ENCODE measurements at places on chromosomes 3 and 15. TPM values are rescaled to one million over a fixed set of nuclear protein-coding genes. Genes with fewer than 3 reads are reported as not detected.

TIMP4 gene
- polyA plus RNA-seq, result 41.4 TPM

NPHP3 gene
- 21.3 TPM for polyA plus RNA-seq

- DNase-seq, result no peak
Observed at GRCh38 chr15:87416591-87417257, 839.8 kb downstream of the NTRK3 start.

DNA sequence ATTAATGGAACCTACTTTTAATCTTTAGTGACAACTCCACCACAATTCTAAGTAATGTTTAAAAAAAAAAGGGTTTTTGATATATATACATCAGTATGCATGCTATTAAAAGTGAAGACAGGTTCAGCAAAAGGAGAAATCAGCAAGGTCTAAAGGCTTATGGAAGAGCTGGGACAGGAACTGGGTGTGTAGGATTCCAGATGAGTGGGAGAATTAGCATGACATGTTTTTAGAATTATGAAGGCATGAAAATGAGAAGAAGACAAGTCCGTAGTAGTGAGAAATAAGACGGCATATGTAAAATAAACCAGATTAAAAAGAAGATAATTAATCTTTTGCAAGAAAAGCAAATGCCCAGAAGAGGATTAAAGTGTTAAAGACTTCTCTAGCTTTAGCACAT is 52.0 kb downstream of the CBLB start:
- DNase-seq, result no peak

- DNase-seq, result no peak
Observed at GRCh38 chr15:67762610-67763368, 62.5 kb upstream of the SKOR1 start.

DNA sequence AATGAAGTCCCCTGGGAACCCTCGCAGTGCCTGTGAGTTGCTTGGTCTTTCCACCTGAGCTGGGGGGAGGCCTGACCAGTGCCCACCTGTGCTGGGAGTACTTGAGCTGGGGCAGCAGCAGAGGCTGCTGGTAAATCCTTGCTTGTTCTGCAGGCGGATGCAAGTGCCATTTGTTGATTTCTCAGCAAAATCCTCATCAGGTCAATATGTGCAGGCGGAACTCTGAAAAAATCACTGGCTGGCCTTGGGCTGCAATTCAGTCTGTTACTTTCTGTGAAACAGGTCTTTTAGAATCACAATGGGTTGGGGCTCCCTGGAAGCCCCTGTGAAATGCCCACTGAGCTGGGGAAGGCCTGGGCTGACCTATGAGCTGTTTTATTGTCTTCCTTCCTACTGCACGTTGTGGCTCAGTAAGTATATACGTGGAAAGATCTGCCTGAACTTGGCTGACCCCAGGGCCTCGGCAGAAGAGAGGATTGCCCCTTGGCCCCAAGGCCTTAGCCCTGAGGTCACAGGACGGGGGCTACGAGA is 182.0 kb upstream of the RGMA start:
- DNase-seq, result no peak

Data from heart right ventricle (tissue), 16 donors.